ENCODE measurements at places on chromosomes 13 and 19.

GRCh38 chr19:584240-585001 is 5.3 kb upstream of the HCN2 start:
- peak; percentile 69 for DNase-seq

DNA sequence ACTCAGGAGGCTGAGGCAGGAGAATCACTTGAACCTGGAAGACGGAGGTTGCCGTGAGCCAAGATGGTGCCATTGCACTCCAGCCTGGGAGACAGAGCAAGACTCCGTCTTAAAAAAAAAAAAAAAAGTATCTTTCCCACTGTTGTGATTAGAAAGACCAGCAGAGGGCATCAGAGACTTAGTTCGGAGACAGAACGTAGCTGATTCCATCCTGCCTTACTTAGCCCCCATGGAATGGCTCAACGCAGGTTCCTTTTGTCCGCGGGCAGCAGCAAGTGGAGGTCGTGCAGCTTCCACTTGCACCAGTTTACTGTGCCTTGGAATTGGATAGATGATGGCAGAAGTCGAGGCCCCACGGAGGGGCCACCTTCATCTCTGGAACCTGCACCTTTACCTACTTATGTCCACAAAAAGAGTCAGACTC is 8.1 kb downstream of the TIMM29 start:
- peak; percentile 47 for DNase-seq

GRCh38 chr19:44796701-44797115 is 12.2 kb upstream of the BCAM start:
- DNase-seq, result no peak

- DNase-seq, result no peak
Measured at GRCh38 chr19:6209680-6210079, 70.1 kb downstream of the MLLT1 start.

- DNase-seq, result no peak
Measured at GRCh38 chr13:30115257-30115600, 192.1 kb downstream of the KATNAL1 start.

GRCh38 chr19:15640294-15640903 is at the start of gene CYP4F3:
CYP4F3 (plus strand) TSS chr19:15640897; CDS start chr19:15641416, 519 bp downstream.
- no peak for DNase-seq

GRCh38 chr13:29050719-29051118 is 230.6 kb downstream of the MTUS2 start:
- DNase-seq, result no peak

DNA sequence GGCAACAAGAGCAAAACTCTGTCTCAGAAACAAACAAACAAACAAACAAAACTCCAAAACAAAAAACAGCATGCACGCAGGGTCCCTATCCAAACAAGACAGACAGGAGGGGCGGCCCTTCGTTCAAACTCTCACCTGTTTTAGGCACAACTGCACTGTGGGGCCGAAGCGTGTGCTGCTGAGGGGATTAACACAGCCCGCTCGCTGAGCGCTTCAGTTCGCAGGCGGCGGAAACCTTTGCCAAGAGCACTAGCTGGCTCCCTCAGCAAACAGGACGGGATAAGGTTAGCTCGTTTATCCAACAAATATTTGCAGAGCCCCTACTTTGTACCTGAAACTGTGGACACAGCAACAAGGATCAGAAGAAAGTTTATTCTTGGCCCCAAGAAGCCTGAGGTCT is 1.6 kb upstream of the ADPRHL1 start:
- no peak for DNase-seq

GRCh38 chr19:58561373-58562121 is 3.1 kb upstream of the UBE2M start:
- DNase-seq, result no peak

- no peak for DNase-seq
Measured at GRCh38 chr19:40692212-40692551, 1.7 kb upstream of the NUMBL start.

All from immature natural killer cell (primary cell).